ENCODE measurements at places on chromosomes 12 and 14.
A peak's percentile ranks its signal among the peaks of the same experiment; 100 is the strongest.

GRCh38 chr12:46560874-46561273, 188.3 kb upstream of the SLC38A2 start:
- DNase-seq, result no peak

- peak; percentile 60 for DNase-seq
Measured at GRCh38 chr12:88579601-88580050, 645 bp downstream of the KITLG start.

DNA sequence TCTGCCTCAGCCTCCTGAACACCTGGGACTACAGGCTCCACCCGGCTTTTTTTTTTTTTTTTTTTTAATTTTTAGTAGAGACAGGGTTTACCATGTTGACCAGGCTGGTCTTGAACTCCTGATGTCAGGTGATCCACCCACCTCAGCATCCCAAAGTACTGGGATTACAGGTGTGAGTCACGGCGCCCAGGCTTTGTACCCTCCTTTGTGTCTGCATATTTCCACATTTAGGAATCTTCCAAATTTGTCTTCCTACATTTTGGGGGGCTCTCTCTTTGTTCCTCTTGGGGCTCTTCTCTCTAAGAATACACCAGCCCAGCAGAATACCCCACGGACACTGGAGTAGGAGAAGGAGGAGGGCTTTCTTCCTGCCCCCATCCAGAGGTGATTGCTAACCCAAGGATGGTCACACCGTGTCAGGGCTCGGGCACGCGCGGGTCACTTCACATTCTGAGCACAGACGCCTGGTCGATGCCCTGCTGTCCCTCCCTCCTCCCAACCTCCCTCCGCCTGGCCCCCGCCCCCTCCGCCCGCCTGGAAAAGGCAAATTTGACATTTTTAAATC, 2.1 kb upstream of the DNAJC22 start:
- no peak for DNase-seq

GRCh38 chr12:124359671-124360581, 65.0 kb downstream of the RFLNA start:
- DNase-seq, result peak; percentile 95

- peak; percentile 42 for DNase-seq
Measured at GRCh38 chr14:64879635-64880220, at the start of gene SPTB. Gene SPTB (minus strand): TSS chr14:64879907. CDS start chr14:64823094, 56,813 bp downstream.

- no peak for DNase-seq
Measured at GRCh38 chr12:66190519-66191370, 1.7 kb downstream of the IRAK3 start.

DNA sequence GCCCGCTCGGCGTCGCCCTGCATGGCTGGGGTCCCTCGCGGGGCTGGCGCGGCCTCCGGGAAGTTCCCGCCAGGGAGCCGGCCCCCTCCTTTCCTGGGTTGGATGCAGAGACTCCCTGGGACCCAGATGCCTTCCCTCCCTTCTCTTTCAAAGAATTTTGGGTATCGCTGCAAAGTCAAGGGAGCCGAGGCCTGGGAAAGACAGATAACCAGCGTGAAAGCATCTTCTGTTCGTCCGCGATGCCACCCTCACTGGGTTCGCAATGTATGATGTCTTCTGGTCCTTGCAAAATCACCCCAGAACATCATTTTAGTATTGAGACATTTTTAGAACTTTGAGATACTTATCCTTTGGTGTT, 451 bp downstream of the IRAK3 start:
- no peak for DNase-seq

GRCh38 chr12:44143175-44143574, 307.3 kb downstream of the TMEM117 start:
- DNase-seq, result no peak

DNA sequence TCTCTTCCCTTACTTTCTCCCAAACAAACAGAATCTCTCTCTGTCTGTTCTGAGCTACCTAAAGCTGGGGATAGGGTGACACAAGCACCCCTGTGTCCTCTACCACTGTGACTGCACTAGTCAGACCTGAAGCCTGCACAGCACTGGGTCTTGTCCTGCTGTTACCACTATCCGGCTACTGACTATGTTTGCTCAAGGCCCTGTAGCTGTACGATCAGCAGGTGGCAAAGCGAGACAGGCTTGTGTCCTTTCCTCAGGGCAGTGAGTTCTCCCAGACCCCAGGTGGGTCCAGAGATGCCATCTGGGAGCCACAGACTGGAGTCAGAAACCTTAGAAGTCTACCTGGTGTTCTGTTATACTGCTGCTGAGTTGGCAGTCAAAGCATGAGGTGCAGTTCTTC, 116.4 kb downstream of the NUBPL start:
- no peak for DNase-seq

DNA sequence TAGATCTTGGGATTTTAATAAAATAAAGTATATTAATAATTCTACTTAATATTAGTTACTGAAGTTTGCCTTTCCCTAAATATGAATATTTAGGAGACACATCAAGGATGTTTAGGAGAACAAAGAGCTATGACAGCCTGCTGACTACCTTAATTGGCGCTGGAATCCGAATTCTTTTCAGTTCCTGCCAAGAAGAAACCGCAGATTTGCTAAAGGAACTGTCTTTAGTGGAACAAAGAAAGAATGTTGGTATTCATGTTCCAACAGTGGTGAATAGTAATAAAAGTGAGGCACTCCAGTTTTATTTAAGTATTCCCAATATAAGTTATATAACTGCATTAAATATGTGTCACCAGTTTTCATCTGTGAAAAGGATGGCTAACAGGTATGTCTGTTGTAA, 54.5 kb downstream of the MIS18BP1 start:
- DNase-seq, result no peak

Measured in body of pancreas (tissue), 4 donors.